ENCODE measurements at places on chromosomes 4 and X. TPM values are rescaled to one million over a fixed set of nuclear protein-coding genes. Genes with fewer than 3 reads are reported as not detected.

The TMEM150C gene
- polyA plus RNA-seq = 2.9 TPM

The SHISA3 gene
- 1.8 TPM for polyA plus RNA-seq

The SPANXA2 gene
- polyA plus RNA-seq = not detected

The SEPSECS gene
- polyA plus RNA-seq = 2.8 TPM

The GABRG1 gene
- polyA plus RNA-seq = not detected

The CENPVL3 gene
- not detected for polyA plus RNA-seq

The AFM gene
- polyA plus RNA-seq = not detected

The NAT8L gene
- polyA plus RNA-seq = 0.06 TPM

The WWC2 gene
- 16.3 TPM for polyA plus RNA-seq

The CORIN gene
- 0.15 TPM for polyA plus RNA-seq

The DMD gene
- 6.5 TPM for polyA plus RNA-seq

The SPOCK3 gene
- polyA plus RNA-seq = 0.24 TPM

The XAGE1A gene
- polyA plus RNA-seq = 0.81 TPM

The IL1RAPL1 gene
- not detected for polyA plus RNA-seq

The BBS7 gene
- polyA plus RNA-seq = 9.1 TPM

The CYBB gene
- 16.2 TPM for polyA plus RNA-seq
